ENCODE measurements at places on chromosomes 5 and 9. TPM values are rescaled to one million over a fixed set of nuclear protein-coding genes. Genes with fewer than 3 reads are reported as not detected.

EHMT1 gene
- total RNA-seq: 43.7 TPM

FAM163B gene
- not detected for total RNA-seq

IL7R gene
- total RNA-seq: 1.0 TPM

PCDHGB3 gene
- 0.19 TPM for total RNA-seq

KLHL9 gene
- total RNA-seq: 20.4 TPM

SLC45A2 gene
- total RNA-seq: not detected

LCN2 gene
- total RNA-seq: 3.3 TPM

ANKRD33B gene
- total RNA-seq: 13.1 TPM

CTNND2 gene
- total RNA-seq: not detected

DPP7 gene
- total RNA-seq: 121 TPM

CAVIN4 gene
- 0.53 TPM for total RNA-seq

CDX1 gene
- total RNA-seq: not detected

FAF2 gene
- total RNA-seq: 49.5 TPM

RPP25L gene
- total RNA-seq: 45.1 TPM

FBP1 gene
- not detected for total RNA-seq

OR1J2 gene
- total RNA-seq: not detected

INPP5E gene
- total RNA-seq: 18.2 TPM

C9orf153 gene
- not detected for total RNA-seq

CYLC2 gene
- not detected for total RNA-seq

ARHGEF37 gene
- total RNA-seq: 1.3 TPM

CDH12 gene
- not detected for total RNA-seq

ACTBL2 gene
- 0.05 TPM for total RNA-seq

PAPPA gene
- 32.0 TPM for total RNA-seq

SHC3 gene
- 0.38 TPM for total RNA-seq

TLX3 gene
- not detected for total RNA-seq

TSLP gene
- total RNA-seq: not detected

TESK1 gene
- 22.2 TPM for total RNA-seq

FOXD4L4 gene
- not detected for total RNA-seq

ARHGEF39 gene
- 18.4 TPM for total RNA-seq

DIPK1B gene
- total RNA-seq: 8.9 TPM

PPP3R2 gene
- total RNA-seq: not detected

DRD1 gene
- total RNA-seq: 0.77 TPM

AQP7 gene
- total RNA-seq: 0.31 TPM

JAKMIP2 gene
- total RNA-seq: not detected

VCAN gene
- 14.1 TPM for total RNA-seq

ADRA1B gene
- 8.1 TPM for total RNA-seq

SPATA31A3 gene
- not detected for total RNA-seq

SOX30 gene
- 0.05 TPM for total RNA-seq

EIF4E1B gene
- not detected for total RNA-seq

EXOSC3 gene
- 66.7 TPM for total RNA-seq

FOXD4L6 gene
- total RNA-seq: not detected

DDX31 gene
- 31.2 TPM for total RNA-seq

PLPP7 gene
- not detected for total RNA-seq

NEUROG1 gene
- not detected for total RNA-seq

C5orf58 gene
- not detected for total RNA-seq

MLANA gene
- total RNA-seq: not detected

ROR2 gene
- total RNA-seq: 1.9 TPM

NOP16 gene
- total RNA-seq: 121 TPM

REEP2 gene
- 7.5 TPM for total RNA-seq

PRDM9 gene
- not detected for total RNA-seq

FAT2 gene
- 0.02 TPM for total RNA-seq

LRSAM1 gene
- total RNA-seq: 8.0 TPM

F12 gene
- total RNA-seq: 23.0 TPM

All from A549 treated with DMSO at 1 μM for 4 hours (cell line).